ENCODE measurements at places on chromosomes 3 and 15. TPM values are rescaled to one million over a fixed set of nuclear protein-coding genes. Genes with fewer than 3 reads are reported as not detected.

GOLGA8T gene
- not detected for total RNA-seq

LOXL1 gene
- total RNA-seq = 143 TPM

ZNF385D gene
- not detected for total RNA-seq

LRRC15 gene
- total RNA-seq = 2.2 TPM

FOXB1 gene
- not detected for total RNA-seq

KCNH8 gene
- total RNA-seq = under 0.01 TPM

Data from smooth muscle cell of the umbilical artery (primary cell).